Lower lobe of right lung (tissue), 2 donors: ENCODE measurements at places on chromosomes 2 and 18.
A peak's percentile ranks its signal among the peaks of the same experiment; 100 is the strongest.

GRCh38 chr18:37913051-37913450 is 347.5 kb upstream of the CELF4 start:
- DNase-seq = no peak

- DNase-seq = no peak
Observed at GRCh38 chr2:73081181-73081671, 9.7 kb upstream of the SFXN5 start.

DNA sequence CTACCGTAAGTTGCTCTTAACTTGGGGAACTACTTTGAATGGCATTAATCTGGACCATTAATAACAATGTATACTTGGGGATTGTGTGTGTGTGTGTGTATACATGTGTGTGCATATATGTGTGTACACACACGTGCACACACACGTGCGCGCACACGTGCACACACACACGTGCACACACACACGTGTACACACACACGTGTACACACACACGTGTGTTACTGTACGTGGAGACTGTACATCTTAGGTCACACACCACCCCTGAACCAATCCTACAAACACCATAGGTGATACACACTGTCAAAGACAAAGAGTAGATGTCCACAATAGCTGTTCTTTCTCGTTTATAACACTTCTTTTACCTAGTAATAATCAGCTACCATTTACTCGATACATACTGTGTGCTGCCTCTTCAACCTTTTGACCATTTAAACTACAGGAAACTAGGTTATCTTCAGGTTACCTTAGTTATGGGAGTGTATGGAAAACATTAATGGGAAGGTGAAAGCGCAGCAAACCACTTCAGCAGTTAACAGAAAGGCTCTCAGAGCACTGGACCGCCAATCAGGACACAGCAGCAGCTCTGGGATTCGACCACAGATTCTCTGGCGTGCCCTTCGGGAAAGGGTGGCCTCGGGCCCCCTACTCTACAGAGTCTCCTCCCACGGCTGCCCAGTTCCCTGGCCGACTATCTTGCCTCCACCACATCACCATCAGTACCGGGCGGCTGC is 894 bp upstream of the GCC2 start:
- DNase-seq = no peak

GRCh38 chr2:61853086-61853846 is 594 bp downstream of the FAM161A start:
- DNase-seq = no peak

DNA sequence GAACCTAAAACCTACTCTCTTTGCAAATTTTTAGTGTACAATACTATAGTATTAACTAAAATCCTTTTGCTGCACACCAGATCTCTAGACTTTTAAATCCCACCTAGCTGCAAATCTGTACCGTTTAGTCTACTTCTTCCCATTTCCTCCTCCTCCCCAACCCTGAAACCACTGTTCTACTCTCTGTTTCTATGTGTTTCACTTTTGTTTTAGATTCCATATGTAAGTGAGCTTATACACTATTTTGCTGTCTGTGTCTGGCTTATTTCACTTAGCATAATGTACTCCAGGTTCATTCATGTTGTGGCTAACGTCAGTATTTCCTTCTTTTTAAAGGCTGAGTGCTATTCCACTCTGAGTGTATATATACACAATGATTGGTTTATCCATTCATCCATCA is 18.4 kb upstream of the DSC2 start:
- DNase-seq = no peak

DNA sequence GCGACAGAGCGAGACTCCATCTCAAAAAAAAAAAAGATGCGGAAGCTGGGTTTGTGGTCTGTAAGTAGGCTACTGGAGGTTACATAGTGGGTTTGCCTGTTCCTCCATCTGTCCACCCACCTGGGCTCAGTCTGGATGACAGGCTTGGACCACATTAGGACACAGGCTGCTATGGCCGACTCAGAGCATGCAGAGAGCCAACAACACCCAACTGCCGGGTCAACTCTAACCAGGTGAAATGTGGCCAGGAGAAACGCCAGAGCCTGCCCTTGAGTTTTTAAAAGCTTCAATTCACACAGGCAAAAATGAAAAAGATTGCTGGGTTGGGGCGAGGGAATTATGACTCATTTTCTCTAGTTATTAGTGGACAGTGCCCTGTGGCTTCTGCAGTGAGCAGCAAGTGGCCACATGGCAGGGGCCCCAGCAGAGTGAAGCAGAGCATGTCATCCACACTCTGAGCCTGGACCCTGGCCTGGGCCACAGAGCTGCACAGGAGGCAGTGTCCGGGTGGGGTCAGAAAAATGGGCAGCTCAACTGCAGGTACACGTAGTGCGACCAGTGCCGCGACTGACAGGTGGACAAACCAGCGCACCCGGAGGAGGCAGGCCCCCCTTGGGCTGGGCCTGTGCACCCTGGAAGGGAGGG is 67.4 kb downstream of the BIN1 start:
- DNase-seq = no peak

GRCh38 chr2:198782734-198783133 is 675.0 kb downstream of the SATB2 start:
- no peak for DNase-seq

DNA sequence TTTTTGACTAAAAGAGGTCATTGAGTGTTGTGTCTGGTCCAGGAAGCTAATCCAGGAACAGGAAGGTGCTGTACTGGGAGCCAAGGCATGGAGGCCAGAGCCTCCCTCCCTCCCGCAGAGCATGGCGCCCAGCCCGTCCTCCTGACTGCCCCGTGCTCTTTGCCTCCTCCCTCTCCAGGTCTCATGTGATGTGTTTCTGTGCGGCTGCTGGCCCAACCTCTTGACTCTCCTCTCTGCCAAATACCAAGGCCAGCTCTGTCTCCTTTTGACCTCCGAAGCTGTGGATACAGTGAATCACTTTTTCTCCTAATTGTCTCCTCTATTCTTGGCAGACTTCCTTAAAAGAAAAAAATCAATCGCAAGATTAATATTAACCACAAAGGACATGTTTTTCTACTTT is 284.1 kb downstream of the PHLPP1 start:
- no peak for DNase-seq

DNA sequence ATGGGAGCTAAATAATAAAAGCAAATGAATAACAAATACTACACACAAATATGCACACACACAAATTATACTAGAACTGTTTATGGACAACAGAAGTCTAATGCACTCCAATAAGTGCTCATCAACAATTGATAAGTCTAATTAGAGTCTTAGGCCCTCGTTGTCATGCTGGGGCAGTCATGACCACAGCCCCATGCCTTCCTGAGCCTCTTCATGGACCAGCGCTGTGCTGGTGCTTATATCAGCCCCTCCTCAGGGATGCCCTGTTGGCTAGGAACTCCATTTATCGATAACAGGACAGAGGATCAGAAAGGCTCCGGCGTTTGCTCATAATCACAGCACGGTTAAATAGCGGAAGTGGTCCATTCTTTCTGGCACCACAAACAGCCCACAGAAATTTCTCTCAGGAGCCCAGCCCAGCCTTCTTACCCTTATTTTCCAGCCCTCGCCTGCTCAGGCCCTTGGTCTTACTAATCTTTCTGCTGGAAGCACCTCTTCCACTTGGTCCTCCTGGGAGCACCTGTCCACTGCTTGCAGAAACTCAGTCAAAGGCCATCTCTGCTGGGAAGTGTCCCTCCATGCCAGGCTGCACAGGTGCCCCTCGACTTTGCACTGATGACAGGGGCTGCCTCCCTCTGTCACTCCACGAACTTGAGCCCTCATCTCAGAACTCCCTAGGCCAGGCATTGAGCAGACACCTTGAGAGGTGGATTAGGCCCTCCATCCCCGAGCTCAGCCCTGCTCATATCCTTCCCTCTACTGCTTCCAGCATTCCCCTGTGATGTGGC is 500.2 kb upstream of the HS6ST1 start:
- no peak for DNase-seq

DNA sequence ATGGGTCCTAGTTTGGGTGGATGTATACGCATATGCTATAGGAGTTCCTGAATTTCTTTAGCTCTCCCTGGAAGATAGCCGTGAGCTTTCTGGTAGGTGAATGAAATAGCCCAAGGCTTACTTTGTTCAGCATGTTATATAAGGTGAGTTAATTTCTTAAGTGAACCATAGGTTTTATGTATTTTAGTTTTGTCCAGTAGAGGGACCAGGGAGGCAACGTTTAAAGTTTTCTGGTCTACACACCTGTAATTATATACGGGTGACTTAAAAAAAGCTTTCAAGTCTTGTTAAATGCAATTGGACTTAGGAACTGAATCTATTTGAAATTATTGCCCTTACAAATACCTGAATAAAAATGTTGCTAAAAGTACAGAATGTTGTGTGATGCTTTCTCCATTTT is 402.5 kb upstream of the DDX18 start:
- DNase-seq = no peak

DNA sequence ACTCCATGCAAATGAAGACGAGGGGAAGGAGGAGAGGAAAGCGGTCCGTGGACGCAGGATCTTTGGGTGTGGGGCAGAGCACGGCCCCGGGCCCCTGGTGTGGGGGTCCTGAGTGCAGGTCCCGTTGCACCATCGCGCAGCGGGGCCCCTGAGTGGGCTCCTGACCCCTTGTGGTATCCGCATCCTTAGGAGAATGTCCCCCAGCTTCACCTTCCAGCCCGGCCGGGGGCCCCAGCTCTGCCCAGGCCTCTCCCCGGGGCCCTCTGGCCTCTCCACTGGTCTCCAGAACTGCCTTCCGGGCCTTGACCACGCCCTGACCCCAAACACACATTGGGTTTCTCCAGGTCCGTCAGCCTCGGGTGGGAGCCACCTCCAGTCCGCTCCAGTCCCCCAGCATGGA is 431.8 kb upstream of the SALL3 start:
- no peak for DNase-seq

- no peak for DNase-seq
Observed at GRCh38 chr2:11330457-11331142, 13.8 kb downstream of the ROCK2 start.

GRCh38 chr18:48927286-48928080 is 23.3 kb downstream of the SMAD7 start:
- DNase-seq = no peak

DNA sequence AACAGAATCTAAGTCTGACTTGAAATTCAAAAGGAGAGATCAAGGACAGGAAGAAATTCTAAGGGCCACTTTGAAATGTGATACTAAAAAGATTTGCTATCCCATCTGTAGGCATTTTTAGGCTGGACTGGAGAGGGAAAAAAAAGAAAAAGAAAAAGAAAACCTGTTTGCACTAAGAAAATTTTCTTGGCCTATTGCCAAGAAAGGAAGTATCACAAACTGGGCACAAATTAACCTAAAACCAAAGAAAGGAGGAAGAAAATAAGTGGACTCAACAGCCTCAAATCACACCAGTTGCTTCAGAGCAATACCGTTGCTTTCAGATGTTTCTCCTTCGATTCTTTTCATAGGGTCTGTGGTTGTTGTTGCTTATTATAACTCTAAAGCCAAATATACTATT is 287.9 kb upstream of the VRK2 start:
- no peak for DNase-seq

- DNase-seq = peak; percentile 71
Observed at GRCh38 chr18:51211552-51211951, 14.1 kb upstream of the MEX3C start.

- DNase-seq = no peak
Observed at GRCh38 chr2:148455791-148456190, 188.8 kb upstream of the EPC2 start.

- DNase-seq = no peak
Observed at GRCh38 chr18:76179257-76179656, 315.8 kb downstream of the ZNF516 start.

DNA sequence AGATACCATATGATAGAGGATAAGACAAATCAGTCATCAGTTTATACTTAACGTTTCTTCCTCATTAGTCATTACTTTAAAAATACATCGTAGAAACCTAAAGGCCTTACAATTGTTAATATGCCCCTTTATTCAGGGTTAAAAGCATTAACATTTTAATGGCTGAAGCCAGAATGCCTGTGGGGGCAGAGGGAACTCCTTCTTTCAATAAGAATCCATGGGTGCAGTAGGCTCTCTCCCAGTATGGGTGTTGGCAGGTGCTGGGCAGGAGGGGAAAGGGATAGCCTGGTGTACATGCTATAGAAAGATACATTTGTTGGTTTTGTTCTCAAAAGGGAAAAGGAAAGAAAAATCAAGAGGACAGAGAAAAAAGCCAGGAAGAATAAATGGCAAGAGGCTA is 1035.7 kb upstream of the POU3F3 start:
- DNase-seq = no peak

GRCh38 chr18:9775178-9775577 is 67.1 kb downstream of the RAB31 start:
- DNase-seq = no peak

GRCh38 chr2:240620149-240620731 is 5.0 kb upstream of the GPR35 start:
- peak; percentile 31 for DNase-seq

GRCh38 chr2:112001136-112001715 is 53.8 kb upstream of the TMEM87B start:
- DNase-seq = no peak

DNA sequence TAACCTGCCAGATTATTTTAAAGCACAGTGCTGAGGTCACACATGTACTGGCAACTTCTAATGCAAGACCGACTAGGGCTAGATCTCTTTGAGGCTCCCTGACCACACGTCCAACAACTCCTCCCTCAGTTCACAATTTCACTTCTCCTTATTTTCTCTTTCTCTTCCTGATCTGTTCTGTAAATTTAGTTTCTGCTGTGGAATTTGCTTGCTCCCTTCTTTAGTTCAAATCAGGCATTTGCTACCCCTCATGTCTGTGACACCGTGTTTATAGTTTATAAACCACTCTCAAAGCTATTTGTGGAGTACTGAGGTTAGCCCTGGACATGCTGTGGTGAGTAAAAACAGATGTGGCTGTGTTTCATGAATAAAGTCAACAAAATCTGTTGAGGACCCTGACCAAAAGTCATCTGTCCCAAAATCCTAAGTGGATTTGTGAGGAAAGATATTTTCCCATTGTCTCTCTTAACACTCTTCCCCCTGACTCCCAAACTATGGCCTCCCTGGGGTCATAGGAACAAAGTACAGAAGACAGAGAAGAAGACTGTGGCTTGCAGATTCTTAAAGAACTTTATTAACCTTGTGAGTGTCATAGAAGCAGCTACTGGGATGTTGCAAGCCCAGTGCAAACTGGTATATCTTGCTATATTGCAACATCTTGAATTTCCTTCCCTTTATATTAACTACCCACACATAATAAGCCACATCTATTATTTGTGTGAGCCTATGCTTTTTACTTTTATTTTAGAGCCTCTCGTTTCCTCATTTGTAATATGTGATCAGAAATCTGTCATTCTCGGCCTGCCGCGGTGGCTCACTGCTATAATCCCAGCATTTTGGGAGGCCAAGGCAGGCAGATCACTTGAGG is 3.5 kb upstream of the NAGK start:
- DNase-seq = no peak

DNA sequence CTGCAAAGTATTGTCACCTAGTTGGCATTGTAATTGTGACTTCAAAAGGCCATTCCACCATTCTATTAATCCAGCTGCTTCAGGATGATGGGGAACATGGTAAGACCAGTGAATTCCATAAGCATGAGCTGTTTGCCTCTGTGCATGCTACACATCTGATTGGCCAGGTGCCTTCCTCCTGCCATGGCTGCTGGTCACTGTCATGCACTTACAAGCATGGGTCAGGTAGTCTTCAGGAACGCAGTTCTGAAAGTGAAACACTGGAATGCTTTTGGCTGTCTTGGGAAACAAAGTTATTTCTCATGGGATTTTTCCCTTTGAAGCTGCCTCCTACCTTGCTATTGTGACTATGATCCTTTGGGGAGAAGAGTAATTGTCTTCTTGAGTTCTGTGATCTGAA is 267.6 kb downstream of the GBX2 start:
- no peak for DNase-seq
